ENCODE measurements at places on chromosomes 13 and 19. TPM values are rescaled to one million over a fixed set of nuclear protein-coding genes. Genes with fewer than 3 reads are reported as not detected.

CEACAM19 gene
- total RNA-seq, result 1.1 TPM

NLRP11 gene
- under 0.01 TPM for total RNA-seq

FUT1 gene
- total RNA-seq, result 7.7 TPM

CFD gene
- 2.2 TPM for total RNA-seq

APC2 gene
- total RNA-seq, result under 0.01 TPM

CEACAM3 gene
- total RNA-seq, result not detected

DNA sequence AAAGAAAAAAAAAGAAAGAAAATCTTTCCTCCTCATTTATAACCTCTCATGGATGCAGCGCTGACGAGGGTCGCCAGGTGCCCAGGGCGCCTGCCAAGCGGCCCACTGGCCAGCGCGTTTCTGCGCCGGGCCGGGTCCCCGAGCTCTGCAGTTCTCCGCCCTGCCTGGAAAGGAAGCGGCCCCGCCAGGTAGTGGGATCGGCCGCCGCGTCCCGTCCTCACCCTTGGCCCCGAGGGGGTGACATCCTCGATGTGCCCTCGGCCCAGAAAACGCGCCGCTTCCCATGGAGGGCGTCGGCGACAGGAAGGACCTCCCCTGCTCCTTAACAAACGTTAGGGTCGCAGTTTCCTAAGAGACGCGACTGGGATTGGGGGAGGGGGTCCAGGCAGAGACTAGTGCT, 56.9 kb downstream of the ZNF726 start:
- no peak for DNase-seq

DNA sequence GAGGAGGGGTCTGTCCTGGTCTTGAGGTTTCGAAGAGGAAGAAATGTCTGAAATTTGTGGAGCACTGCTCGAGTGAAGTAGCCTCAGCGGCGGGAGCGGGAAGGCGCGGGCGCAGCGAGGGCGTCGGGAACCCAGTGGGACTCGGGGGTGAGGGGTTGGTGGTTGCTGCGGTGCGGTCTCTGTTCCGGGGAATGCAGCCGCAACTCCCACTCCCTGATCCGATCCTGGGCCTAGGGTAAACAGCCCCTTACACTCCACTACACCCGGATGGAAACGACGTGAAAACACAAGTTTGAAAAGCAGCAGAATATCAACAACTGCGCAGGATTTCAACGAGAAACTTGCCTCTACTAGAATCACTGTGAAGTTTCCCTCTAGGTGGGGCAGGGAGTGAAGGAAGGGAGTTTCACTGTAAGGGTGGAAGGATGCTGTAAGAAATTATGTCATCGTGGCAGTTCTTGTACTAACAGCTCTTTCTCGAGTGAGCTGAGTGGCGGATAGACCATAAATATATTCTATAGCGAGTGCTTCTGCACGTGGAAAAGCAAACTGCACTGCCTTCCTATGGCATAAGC, 2.0 kb upstream of the KLF12 start:
- no peak for DNase-seq

GRCh38 chr13:31951215-31951678, 80.3 kb upstream of the FRY start:
- no peak for DNase-seq

DNA sequence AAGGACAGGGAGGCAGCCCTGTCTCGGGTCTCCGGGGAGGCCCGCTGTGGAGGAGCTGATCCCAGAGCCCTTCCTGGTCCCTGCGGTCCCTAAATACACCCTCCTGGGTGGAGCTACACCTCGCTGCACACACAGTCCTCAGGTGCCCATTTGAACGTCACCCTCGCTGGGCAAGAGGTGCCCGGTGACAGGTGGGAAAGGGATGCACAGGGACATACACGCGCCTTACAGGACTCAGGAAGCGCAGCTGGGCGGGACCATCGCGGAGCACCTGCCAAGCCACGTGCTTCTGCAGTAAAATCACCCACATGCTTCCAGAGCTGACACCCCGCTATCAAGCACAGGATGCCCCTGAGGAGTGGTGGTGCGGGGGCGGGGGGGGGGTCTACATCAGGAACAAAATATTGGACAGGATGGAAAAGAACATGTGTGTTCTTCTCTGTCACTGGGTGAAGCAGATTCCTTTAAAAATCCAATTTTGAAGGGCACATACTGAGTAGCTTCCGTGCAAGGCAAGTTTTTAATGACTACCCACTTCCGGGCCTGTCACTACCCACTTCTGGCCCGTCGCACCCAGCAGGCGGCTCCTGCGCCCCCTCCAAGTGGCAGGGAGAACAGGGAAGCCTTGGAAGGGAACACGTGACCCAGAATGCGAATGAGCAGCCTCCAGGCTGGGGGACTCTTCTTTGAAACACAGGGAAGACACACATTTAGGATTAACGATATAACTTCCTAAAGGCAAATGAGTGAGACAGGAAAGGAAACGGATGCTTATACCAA, 78.9 kb downstream of the COL4A1 start:
- DNase-seq, result no peak

DNA sequence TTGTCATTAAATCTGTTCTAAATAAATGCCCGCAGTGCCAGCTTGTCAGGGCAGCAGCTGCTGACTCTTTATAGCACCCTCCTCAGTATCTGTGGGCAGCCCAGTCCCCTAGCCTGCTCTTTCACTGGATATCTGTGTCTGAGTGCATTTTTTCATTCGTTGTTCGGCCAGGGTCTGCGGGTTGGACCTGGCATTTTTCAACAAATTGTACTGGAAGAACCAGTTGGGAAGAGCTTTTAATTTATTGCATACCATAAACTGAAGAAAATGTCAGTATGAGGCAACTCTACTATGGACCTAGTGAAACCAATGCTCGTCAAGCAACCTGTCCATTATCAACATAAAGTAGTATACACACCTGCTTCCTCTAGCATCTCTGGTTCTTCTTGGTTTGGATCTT, 8.6 kb downstream of the NLRP13 start:
- no peak for DNase-seq

DNA sequence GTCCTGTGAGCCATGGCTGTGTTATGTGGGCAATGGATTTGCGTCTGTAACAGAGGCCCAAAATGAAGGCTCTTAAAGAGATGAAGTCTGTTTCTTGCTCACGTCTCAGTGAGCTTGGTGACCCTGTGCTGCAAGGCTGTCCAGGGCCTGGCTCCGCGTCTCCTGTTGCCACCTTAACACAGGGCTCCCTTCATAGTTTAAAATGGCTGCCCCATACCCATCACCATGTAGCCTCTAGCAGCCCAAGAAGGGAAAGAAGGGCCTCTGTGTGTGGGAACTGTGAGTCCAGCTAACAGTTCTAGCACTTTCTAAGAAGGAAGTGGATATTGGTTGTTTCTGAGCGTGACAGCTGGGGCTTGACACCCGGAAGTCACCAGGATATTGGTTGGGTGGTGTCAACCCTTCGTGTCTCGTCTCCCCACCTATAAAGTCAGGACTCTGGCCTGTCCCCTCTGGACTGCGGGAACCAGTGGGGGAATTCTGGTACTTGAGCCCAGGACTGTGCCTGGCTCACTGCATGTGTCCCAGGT, 20.9 kb downstream of the TMED1 start:
- DNase-seq, result no peak

DNA sequence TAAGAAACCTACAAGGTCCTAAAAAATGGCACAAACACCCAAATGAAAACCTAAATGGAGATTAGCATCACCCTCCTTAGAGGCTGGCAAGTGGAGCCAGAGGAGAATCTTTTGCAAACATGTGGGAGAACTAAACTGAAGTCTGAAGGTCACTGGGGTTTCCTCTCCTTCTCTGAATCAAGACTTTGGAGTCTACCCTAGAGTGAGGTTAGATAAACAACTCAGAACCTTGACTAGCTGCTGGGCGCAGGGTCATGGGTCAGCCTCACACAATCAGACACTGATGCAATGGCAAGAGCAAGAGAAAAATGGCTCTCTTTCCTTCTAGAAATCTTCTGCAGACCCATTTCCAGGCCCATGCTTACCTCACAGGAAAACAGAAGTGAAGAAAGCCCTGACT, 165.8 kb downstream of the KCTD12 start:
- no peak for DNase-seq

- no peak for DNase-seq
Measured at GRCh38 chr13:27355894-27356293, 68.5 kb upstream of the GTF3A start.

- DNase-seq, result no peak
Measured at GRCh38 chr13:46896341-46897137, at the start of gene HTR2A. HTR2A (minus strand) TSS chr13:46897053; CDS start chr13:46895906, 1,147 bp downstream.

DNA sequence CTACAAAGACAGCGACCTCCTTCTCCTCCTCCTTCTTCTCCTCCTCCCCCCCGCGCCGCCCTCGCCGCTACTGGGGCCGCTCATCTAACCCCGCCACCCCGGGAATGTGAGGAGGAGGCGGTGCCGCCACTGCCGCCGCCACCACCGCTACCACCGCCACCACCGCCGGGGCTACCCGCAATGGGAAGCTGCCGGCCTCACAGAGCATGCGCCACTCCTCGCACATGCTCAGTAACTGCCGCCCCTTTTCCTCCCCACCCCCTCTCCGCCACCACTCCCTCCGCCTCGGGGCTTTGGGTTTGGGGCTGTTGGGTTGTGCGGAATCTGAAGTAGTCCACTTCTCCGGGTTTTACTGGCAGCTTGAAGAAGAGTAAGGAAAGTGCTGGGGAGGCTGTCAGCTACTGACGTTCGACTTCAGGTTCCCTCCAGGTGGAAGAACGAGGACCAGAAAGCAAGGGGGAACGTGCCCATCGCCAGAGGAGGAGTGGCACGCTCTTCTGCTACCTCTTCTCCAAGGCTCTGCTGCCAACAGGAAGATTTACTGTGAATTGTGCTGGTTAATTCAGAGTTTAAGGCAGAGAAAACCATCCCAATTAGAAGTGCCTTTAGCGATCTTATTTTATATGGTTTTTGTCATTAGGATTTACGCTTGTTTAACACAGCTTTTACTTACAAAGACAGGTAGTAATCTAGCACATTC, at the start of gene MYCBP2:
Gene MYCBP2, minus strand, starts transcription at position 190 of the 700 bp plus-strand sequence. CDS start 319 bp downstream, outside the sequence.
- peak; percentile 99 for DNase-seq

- no peak for DNase-seq
Measured at GRCh38 chr19:9528757-9529336, 9.6 kb downstream of the ZNF426 start.

- DNase-seq, result peak; percentile 88
Measured at GRCh38 chr19:4567584-4568071, 8.1 kb upstream of the SEMA6B start.

Data from dermis microvascular lymphatic vessel endothelial cell (primary cell).